Stimulated activated CD4-positive, alpha-beta T cell treated with anti-CD3 and anti-CD28 coated beads, Interleukin-1b, Interleukin-23, amount 100 ng/mL, for 48 hours (primary cell): ENCODE measurements at places on chromosomes 7 and 10.

DNA sequence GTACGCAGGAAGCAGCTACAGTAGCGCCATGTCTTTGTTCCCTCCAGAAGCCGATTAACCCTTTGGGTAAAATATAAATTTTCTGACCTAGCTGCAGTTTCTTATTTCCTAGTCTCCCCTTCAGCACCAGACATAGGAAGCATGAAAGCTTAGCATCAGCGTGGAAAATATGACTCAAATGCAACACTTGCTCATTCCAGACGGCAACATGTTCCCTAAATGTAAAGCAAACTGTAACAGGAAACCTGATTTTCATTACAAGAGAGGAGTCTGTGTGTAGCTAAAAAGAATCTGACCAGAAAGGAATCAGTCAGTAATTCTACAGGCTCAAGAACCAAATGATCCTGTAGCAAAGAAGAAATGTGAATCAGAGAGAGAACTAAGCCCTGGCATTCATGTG lies 219.2 kb downstream of the C7orf25 start:
- DNase-seq, result no peak

DNA sequence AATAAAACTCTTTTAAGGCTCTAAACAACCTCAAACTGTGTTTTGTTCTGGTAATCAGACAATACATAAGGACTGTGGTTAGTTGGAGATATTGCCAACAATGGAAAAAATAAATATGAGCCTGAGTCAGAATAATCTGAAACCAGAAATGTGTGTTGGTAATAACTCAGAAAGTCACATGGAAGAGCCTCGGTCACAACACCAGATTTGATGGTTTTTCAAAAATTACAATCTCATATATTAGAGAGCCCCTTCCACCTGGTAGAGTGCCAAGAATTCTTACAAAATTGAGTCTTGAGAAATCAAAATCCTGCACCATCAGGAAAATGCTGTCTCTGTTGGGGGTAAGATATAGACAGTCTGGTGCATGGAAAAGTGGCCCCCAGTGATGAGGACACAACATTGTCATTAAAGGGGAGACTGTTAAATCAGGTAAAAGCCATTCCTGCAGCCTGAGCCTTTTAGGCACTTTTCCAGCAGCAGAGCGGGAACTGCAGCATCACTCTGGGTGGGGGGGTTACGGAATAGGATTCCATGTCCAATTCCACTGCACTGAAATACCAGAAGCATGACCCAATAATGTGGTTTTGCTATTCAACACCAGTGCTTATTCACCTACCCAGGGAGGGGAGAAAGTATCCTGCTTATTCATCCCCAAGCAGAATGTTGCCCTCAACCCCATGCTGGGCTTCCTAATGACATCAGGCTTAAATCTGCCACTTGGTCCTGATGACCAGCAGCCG lies 9.5 kb upstream of the ADAM12 start:
- DNase-seq, result no peak

DNA sequence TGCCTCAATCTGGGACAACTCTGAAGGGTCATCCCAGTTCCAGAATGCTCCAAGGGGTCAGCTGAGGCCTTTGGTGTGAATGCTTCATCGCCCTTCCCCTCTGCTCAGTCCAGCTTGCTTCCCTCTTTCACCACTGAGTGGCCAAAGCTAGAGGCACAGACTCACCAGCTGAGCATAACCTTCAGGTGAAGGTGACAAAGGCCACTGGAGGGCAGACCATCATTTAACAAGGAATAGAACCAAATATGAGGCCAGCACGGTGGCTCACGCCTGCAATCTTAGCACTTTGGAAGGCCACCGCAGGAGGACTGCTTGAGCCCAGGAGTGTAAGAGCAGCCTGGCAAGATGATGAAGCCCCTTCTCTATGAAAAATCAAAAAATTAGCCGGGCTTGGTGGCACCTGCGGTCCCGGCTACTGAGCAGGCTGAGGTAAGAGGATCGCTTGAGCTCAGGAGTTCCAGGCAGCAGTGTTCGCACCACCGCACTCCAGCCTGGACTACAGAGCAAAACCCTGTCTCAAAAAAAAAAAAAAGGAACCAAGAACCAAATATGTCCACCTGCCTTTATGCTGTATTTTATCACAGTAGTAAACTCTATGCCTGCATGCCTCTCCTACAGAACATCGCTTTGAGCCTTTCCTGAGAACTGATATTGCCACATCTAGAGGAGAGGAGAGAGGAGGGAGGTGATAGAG lies 13.4 kb downstream of the PRKAG2 start:
- DNase-seq, result no peak

DNA sequence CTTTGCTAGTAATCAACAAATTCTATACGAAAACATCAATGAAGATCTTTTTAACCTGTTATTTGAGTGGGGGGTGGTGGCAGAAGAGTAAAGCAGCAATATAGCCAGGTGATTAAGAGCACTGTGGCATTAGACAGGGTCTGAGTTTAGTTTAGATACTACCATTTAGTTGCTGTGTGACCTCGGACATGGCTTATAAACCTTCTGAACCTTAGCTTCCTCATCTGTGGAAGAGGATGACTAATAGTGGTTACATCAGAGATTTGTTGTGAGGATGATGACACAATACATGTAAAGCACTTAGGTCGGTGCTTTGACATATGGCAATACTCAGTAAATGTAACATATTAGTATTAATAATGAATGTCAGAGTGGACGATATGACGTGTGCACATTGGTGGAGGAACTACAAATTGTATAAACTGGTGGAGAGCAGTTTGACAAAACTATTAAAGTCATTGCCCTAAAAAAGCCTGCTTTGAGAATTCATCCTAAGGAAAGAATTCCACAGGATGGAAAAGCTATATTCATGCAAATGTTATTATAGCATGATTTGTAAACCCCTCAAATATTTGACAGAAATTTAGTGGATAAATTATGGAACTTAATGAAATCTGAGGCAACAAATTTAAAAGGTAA lies 24.3 kb downstream of the SPAG6 start:
- no peak for DNase-seq

- DNase-seq, result no peak
These were observed 183.5 kb downstream of the RNF133 start for GRCh38 chr7:122515404-122515803.

GRCh38 chr10:67785098-67785497 lies 52.9 kb downstream of the DNAJC12 start:
- DNase-seq, result no peak

DNA sequence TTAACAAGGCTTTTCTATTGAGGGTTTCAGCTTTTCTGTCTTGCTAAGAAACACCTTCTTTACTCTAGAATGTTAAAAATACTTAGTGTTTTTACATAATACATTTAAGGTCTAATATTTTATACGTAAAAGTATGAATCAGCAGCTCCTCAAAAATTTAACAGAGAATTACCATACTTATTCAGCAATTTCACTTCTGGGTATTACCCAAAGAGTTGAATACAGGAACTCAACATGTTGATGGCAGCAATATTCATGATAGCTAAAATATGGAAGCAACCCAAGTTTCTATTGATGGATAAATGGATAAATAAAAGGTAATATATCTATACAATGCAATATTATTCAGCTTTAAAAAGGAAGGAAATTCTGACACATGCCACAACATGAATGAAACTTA lies 9.7 kb upstream of the OR13A1 start:
- no peak for DNase-seq

GRCh38 chr10:5106553-5106952 lies 12.3 kb downstream of the AKR1C3 start:
- no peak for DNase-seq

DNA sequence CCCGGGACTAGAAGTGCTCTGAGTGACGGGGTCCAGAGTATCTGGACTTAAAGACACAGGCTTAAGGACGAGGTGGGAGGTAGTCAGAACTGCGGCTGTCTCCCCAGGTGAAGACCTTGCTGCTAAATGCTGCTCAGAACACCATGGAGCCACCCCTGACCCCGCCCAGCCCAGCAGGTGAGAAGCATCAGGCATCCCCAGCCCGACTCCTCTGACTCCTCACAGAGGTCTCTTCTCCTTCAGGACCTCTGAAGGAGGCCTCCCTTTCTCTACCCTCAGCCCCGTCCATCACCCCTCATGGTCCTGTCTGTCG lies 5.8 kb downstream of the NFKB2 start:
- no peak for DNase-seq

DNA sequence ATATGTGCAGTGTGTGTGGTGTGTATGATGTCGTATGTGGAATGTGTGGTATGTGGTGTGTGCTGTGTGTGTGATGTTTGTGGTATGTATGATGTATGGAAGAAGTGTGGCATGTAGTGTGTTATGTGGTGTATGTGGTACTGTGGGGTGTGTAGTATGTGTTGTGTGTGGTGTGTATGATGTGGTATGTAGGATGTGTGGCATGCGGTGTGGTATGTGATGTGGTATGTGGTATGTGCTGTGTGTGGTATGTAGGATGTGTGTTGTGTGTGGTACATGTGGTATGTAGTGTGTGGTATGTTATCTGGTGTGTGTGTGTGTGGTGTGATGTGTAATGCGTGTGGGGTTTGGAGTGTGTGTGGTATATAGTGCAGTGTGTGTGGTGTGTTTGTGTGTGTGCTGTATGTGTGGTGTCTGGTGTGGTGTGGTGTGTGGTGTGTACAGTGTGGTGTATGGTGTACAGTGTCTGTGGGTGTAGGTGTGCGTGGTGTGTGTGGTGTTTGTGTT lies 129.6 kb downstream of the ATP6V0E2 start:
- no peak for DNase-seq

DNA sequence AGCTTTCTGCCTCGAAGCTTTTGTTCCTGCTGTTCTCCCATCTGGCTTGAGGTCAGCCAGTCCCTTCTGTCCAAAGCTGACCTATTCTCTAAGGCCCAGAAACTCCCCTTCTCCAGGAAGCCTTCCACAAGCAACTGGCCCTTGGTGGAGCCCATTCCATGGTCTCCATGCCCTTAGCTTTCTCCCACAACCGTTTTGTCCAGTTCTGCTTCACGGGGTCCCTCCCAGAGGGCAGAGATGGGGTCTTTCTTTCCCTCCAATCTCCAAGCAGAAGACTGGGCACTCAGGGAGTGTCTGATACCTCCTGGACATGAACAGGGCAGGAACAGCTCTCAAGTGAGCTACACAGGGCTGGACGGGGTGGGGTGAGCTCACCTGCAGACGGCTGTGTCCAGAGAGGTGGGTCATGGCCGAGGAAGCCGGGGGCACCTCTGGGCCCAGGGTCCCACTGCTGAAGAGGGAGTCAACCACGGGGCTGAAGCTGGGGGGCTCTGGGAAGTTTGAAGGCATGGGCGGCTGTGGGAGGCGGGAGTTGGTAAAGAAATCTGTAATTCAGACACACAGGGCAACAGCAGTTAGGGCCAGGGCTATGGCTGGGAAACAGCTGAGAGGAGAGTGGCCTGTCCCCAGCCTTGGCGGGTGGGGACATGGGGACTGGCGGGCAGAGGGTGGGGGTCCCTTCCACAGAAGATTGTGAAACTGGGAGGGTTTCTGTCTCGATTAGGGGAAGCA lies 20.9 kb upstream of the TBL2 start:
- DNase-seq, result no peak

- DNase-seq, result no peak
These were observed 6.4 kb downstream of the SH2B2 start for GRCh38 chr7:102292813-102293798.

DNA sequence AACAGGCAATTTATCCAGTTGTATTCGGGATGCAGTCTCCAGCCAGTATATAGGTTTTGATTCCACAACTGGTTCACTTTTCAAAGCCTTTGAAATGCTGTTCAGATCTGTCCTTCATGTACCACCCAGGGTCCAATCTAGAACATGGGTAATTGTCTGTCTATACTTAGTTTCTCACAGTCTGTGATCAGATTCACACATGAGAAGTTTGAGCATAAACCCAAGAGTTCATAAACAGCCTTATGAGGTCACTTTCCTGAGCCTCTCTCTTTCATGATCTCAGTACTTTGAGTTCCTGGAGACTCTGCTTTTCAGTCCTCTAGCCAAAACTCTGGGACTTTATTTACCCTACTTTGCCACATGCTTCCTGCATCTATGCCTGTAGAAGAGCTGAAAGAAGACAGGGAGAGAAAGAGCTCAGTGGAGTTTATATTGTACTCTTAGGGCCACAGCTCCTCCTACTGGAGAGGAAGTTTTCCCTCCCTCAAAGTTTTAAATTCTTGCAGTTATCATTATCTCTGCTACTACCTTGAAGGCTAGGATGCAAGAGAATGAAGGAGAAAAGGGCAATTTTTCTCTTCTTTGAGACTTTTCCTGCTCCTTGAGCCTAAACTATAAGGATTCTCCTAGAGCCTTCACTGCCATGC lies 172.0 kb downstream of the ZEB1 start:
- no peak for DNase-seq

GRCh38 chr7:150334108-150334507 lies 7.3 kb downstream of the RARRES2 start:
- DNase-seq, result no peak

GRCh38 chr10:118939211-118940007 lies 90.1 kb upstream of the NANOS1 start:
- no peak for DNase-seq

DNA sequence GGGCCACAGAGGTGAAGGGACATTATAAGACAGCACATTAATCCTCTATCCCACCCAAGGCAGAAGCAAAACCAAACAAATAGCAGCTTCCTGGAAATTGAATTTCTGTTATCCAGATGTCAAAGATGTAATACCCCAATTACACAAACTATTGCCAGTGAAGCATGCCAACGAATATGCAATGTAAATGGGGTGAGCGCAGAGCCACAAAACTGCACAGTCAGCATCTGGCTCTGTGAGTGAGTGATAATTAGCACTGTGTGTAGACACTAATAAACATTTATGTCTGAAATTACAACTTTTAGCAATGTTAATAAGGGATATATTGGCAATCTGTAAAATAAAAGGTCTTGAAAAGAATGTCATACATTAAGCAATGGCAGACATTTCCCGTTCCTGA lies 3.2 kb downstream of the BEND7 start:
- no peak for DNase-seq

- DNase-seq, result no peak
These were observed 4.9 kb downstream of the RADIL start for GRCh38 chr7:4878336-4879335.

DNA sequence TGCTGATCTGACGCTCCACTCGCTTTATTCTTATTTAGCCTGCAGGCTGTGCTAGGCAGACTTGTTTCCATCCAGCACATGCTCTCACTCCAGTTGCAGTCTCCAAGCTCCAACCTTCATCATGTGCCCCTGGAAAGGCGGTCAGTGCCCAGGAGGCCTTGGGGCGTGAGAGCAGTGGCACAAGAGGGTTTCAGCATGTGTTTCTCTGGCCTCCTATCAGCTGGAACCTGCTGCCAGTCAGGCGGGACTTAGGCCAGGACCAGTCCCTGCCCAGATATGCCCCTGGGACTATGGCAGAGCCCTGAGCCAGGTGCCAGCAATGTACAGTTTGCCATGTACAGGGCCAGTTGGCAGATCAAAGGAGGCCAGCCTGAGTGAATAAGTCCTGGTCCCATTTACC lies 330.2 kb upstream of the FZD1 start:
- DNase-seq, result no peak
